Osteoblast (primary cell): ENCODE measurements at places on chromosomes 13 and 19. TPM values are rescaled to one million over a fixed set of nuclear protein-coding genes. Genes with fewer than 3 reads are reported as not detected.

MPND gene
- 6.8 and 6.9 TPM in 2 replicates for total RNA-seq

GRCh38 chr13:41224113-41225110, 30.0 kb upstream of the KBTBD7 start:
- H3K36me3 ChIP-seq = no peaks in the 10 kb centered on the region
- H3K27me3 ChIP-seq = no peaks in the 10 kb centered on the region
- peak overlapping the region; percentile 33 for H3K4me3 ChIP-seq
- DNase-seq = peak; percentile 85

DNA sequence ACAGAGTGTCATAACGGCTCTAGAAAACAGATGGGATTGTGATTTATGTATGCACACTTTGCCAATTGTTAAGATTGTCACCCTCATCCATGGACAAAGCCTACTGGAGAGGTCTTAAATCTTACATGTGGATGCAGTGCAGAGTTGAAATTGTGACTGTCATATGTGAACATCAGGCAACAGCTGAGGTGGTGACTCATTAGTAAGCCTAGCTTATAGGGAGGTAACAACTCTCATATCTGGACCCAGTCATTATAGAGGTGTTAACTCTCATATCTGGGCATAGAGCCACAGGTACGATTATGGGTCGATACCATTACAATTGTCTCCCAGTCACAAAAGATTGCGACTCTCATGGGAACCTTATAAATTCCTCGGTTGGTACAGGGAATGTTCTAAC, 29.8 kb upstream of the ZNF254 start:
- no peaks in the 10 kb centered on the region for H3K27me3 ChIP-seq
- no peak for DNase-seq
- H3K36me3 ChIP-seq = peaks cover 49% of the 10 kb centered on the region
- H3K27ac ChIP-seq = no peak overlapping the region

GRCh38 chr13:74169676-74170075, 35.5 kb upstream of the KLF12 start:
- no peaks in the 10 kb centered on the region for H3K36me3 ChIP-seq
- no peak for DNase-seq
- no peak overlapping the region for H3K27ac ChIP-seq
- H3K4me1 ChIP-seq = peaks cover 6% of the 10 kb centered on the region
- H3K27me3 ChIP-seq = no peaks in the 10 kb centered on the region
- no peak overlapping the region for H3K4me3 ChIP-seq
